ENCODE measurements at places on chromosomes 4 and X. TPM values are rescaled to one million over a fixed set of nuclear protein-coding genes. Genes with fewer than 3 reads are reported as not detected.

GRCh38 chr4:52957835-52958631 lies 95.9 kb downstream of the RASL11B start:
- peaks cover 38% of the 10 kb centered on the region for H3K4me1 ChIP-seq
- peak overlapping the region; percentile 75 for H3K27ac ChIP-seq
- H3K27me3 ChIP-seq, result no peaks in the 10 kb centered on the region
- no peaks in the 10 kb centered on the region for H3K36me3 ChIP-seq
- H3K4me3 ChIP-seq, result no peak overlapping the region

DNA sequence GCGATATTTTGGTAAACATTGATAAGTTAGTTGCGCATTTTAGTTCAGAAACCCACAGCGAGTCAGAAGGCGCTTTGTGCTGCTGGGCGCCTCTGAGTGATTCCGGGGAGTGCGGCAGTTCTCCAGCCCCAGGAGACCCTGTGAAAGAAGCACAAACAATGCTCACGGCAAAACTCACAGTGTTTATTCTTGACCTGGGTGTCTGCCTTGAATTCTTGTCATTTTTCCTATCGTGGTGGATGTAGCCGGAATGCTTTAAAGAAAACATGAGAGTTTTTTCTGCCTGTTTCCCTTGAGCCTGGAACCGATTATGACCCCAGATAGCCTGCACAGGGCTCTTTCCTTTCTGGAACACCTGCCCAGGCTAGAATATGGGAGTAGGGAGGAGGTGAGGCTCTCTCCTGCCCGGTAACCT lies 6.7 kb downstream of the TBL1X start:
- DNase-seq, result no peak
- H3K27me3 ChIP-seq, result no peaks in the 10 kb centered on the region
- peak overlapping the region; percentile 31 for H3K27ac ChIP-seq
- H3K4me3 ChIP-seq, result no peak overlapping the region

DNA sequence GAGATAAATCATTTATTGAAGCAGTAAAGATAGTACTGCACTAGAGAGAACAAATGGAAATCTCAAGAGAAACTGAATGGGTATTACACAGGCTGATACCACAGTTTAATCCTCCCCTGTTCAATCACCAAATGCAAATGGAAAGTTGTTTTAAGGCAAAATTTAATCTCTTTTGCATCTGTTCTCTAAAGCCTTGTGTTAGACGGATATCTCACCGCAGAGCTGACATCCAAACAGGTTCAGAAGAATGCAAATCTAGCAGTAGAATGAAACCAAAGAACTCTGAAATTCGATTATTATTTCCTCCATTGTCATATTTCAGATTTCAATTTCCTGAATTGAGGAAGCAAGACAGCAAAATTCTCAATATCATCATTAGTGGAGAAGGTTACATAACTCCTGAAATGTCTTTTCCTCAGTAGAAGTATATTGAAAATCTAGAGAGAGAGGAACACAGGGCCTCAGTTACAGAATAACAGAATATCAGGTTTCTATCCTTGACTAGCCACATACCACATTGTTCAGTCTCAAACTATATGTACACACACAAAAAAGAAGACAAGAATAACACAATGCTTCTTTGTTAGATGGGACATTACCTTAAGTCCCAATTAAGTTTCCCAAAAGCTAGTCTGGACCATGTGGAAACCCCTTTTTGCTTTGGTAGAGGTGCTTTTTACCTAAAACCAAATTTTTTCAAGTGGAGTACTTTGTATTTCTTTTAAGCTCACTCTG lies 94.1 kb upstream of the BANK1 start:
- no peaks in the 10 kb centered on the region for H3K36me3 ChIP-seq
- no peak for DNase-seq
- no peaks in the 10 kb centered on the region for H3K4me1 ChIP-seq
- H3K27me3 ChIP-seq, result no peaks in the 10 kb centered on the region

Gene KANTR
- 12.5 TPM for total RNA-seq

DNA sequence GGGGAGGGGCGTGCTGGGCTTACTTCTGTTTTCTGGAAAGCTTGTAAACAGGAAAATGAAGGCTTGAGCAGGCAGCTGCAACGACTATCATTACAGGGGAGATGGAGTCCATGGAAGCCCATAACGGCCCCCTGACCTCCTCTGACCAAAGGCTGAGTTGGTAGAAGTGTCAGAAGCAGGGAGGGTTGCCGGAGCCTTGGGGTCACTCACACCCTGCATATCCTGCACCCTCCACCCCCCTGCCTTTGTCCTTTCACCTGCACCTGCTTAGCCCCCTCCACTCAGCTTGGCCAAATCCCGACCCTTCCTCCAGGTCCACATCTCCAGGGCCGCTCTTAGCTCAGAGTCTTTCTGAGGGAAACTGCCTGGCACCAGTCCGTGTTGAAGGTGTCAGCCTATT lies 12.5 kb upstream of the MSX1 start:
- H3K27me3 ChIP-seq, result peaks cover 23% of the 10 kb centered on the region
- DNase-seq, result no peak
- no peaks in the 10 kb centered on the region for H3K36me3 ChIP-seq
- no peak overlapping the region for H3K4me3 ChIP-seq
- no peaks in the 10 kb centered on the region for H3K4me1 ChIP-seq
- no peak overlapping the region for H3K27ac ChIP-seq

DNA sequence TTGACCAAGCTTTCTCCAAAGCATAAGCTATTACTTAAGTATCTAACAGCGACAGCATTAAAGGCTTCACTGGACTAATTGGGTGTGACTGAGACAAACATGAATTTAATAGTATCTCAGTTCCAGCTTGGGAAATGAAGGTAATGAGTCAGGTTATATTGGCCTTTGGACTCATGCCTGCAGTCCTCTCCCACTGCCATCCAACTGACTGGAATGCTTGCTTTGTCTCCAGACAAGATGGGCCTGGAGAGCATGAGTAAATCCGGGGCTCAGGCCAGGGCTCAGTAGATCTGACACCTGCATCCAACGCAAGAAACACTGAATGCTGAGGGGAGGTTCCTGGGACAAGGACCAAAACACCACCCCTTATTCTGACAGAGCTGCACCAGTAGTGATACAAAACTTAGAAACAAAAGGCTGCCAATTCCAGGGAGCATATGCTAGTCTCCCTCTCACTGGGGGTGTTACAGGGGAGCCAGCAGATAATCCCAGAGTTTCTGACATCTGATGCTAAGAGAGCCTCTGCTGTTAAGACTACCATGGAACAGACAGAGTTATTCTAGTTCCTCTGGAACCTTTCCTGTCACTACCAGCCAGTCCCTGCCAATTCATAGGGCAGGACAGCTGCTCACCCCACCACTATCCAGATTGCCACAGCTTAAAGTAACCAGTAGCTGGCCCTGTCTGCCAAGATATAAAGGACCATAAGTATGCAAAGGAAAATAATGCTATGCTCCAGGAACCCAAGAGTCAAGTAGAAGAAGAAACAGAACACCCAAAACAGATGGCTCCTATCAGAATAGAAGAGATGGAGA lies 293.8 kb downstream of the IQCM start:
- H3K4me3 ChIP-seq, result no peak overlapping the region
- no peaks in the 10 kb centered on the region for H3K36me3 ChIP-seq
- no peaks in the 10 kb centered on the region for H3K27me3 ChIP-seq

DNA sequence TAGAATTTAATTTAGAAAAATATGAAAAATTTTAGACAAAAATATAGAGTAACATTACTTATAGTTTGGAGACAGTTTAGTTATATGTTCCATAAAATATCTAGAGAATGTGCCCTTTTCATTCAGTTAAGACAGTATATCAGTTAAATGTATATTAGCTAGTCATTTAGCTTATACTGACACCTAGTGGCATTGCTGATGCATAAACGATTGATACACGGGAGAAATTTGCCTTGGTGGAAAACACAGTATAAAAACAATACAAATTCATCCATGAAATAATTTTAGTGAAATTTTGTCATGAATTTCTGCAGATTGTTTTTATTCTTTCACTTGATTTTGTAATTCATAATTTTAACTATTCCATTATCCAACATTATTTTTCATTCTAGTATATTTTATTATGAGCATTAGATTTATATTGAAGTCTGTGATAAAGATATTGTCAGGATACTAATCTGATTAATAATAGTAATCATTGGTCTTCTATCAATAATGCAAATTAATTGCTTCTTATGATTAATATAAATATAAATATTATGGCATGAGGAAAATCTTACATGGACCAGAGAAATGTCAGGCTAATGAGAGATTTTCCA lies 219.0 kb downstream of the TLL1 start:
- peak; percentile 65 for DNase-seq
- H3K27me3 ChIP-seq, result no peaks in the 10 kb centered on the region
- H3K4me1 ChIP-seq, result no peaks in the 10 kb centered on the region

DNA sequence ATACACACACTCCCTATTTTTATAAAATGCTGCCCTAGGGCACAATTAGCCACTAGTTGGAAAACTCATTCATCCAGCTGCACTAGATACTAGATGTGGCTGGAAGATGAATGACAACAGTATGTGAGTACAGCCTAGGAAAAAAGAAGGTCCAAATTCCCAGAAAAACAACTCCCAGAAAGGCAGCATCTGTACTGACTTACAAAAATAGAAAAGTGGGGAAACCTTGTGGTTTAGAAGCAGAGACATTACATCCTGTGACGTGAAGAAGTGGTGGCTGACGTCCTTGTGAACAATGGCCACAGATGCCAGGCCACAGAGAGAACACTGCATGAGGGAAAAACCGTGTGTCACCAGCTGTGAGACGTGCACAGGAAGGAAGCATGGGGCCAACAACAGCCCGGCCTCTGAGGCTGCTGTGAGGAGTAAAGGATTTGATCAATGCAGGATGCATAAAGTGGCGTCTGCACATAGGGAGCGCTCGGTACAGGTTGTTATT lies 81.2 kb downstream of the SPRY1 start:
- no peak overlapping the region for H3K4me3 ChIP-seq
- H3K36me3 ChIP-seq, result no peaks in the 10 kb centered on the region
- peak overlapping the region; percentile 90 for H3K27ac ChIP-seq
- H3K4me1 ChIP-seq, result peaks cover 20% of the 10 kb centered on the region
- DNase-seq, result no peak

GRCh38 chrX:1435241-1435895 lies 17.3 kb downstream of the ASMTL start:
- DNase-seq, result no peak
- H3K4me1 ChIP-seq, result no peaks in the 10 kb centered on the region
- H3K27ac ChIP-seq, result no peak overlapping the region
- no peaks in the 10 kb centered on the region for H3K36me3 ChIP-seq
- no peaks in the 10 kb centered on the region for H3K27me3 ChIP-seq
- H3K4me3 ChIP-seq, result no peak overlapping the region

- peaks cover 18% of the 10 kb centered on the region for H3K4me1 ChIP-seq
- DNase-seq, result peak; percentile 86
- no peaks in the 10 kb centered on the region for H3K27me3 ChIP-seq
- H3K4me3 ChIP-seq, result peak overlapping the region; percentile 77
- H3K36me3 ChIP-seq, result no peaks in the 10 kb centered on the region
Measured at GRCh38 chr4:145179281-145179860, 1.0 kb downstream of the OTUD4 start.

Data from hepatocyte (in vitro differentiated cells).